ENCODE measurements at places on chromosomes 5 and 9.

GRCh38 chr9:129355631-129356030 is 177.6 kb upstream of the IER5L start:
- no peak for DNase-seq

GRCh38 chr5:115496936-115497576 is 47.5 kb downstream of the FEM1C start:
- DNase-seq, result no peak

DNA sequence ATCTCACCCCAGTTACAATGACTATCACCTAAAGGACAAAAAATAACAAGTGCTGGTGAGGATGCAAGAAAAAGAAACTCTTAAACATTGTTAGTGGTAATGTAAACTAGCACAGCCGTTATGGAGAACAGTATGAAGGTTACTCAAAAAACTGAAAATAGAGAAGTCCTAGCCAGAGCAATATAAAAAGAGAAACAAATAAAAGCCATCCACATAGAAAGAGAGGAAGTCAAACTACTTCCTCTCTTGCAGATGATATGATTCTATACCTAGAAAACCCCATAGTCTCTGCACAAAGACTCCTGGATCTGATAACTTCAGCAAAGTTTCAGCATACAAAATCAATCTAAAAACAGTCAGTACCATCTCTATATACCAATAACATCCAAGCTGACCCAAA is 221.5 kb upstream of the FAM174A start:
- DNase-seq, result no peak

DNA sequence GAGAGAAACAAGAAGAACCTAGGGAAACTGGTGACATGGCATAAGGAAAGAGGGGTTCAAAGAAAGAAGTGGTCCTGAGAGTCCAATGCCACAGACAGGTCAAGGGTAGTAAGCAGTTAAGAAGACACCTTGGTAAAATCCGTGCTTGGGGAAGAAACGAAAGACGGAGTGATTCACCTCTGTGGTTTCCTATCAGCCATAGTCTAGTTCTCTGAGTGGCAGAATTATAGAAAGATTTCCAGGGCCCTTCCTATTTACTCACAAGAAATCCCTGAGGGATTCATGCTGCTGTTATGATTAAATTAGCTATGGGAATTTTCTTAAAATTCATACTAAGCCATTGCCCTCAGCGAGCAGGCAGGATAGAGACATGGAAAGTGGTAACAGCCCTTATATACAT is 31.7 kb downstream of the IL33 start:
- no peak for DNase-seq

DNA sequence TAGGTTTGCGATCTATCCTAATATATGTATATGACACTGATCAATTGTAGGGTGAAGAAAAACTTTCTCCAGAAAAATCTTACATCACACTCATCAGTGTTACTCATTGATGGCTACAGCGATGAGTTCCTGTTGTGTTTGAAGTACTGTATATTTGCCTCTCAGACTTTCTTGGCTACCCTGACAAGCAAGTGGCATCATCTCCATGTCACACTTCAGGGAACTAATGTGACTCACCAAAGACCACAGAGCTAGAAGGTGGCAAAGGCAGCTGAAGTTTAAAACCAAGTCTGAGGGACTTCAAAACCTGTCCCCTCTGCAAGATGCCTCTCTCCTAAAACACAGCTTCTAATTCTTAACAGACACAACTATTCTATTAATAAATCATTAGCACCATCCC is 451.4 kb downstream of the CTNND2 start:
- DNase-seq, result no peak

Data from epithelial cell of prostate (primary cell).